ENCODE measurements at places on chromosomes 1 and 21. TPM values are rescaled to one million over a fixed set of nuclear protein-coding genes. Genes with fewer than 3 reads are reported as not detected.

- DNase-seq, result no peak
Measured at GRCh38 chr21:45327441-45328197, 39.9 kb upstream of the POFUT2 start.

- peak; percentile 50 for DNase-seq
Measured at GRCh38 chr1:228204958-228205357, 2.9 kb upstream of the OBSCN start.

The SEMA4A gene
- polyA plus RNA-seq, result 4.8 TPM

DNA sequence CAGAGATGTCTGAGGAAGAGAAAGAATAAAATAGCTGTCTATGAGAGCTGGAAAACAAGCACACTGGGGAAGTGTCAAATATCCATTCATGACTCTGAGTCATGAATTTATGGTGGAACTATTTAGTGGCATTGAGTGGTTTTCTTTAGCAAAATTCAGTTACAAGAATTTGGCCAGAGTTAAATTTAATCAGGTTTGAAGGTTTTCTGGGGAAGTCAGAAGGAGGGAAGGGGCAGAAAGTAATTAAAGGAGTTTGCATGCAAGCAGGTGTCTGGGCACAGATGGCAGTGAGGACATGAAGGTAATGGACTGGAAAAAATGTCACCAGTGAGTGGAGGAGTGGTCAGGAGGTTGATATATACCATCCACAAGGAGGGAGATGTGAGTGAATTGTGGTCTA, 121.9 kb upstream of the IVNS1ABP start:
- DNase-seq, result no peak

GRCh38 chr1:60540141-60540540, 466.6 kb upstream of the C1orf87 start:
- DNase-seq, result no peak

- DNase-seq, result no peak
Measured at GRCh38 chr1:19210772-19211549, 895 bp upstream of the UBR4 start.

- DNase-seq, result no peak
Measured at GRCh38 chr1:208437401-208437800, 193.2 kb upstream of the PLXNA2 start.

The FLG2 gene
- polyA plus RNA-seq, result 0.12 TPM

The FCGR3B gene
- not detected for polyA plus RNA-seq
